ENCODE measurements at places on chromosomes 11 and 22. TPM values are rescaled to one million over a fixed set of nuclear protein-coding genes. Genes with fewer than 3 reads are reported as not detected.

JOSD1 gene
- total RNA-seq = 77.6 TPM

ALDH3B2 gene
- total RNA-seq = not detected

MS4A5 gene
- not detected for total RNA-seq

SGSM1 gene
- 2.1 TPM for total RNA-seq

SPON1 gene
- total RNA-seq = 53.8 TPM

ZPR1 gene
- total RNA-seq = 41.2 TPM

TBX10 gene
- not detected for total RNA-seq

MPEG1 gene
- 7.4 TPM for total RNA-seq

Measured in Peyer's patch (tissue), 4 donors.